ENCODE measurements at places on chromosomes 12 and 14.

DNA sequence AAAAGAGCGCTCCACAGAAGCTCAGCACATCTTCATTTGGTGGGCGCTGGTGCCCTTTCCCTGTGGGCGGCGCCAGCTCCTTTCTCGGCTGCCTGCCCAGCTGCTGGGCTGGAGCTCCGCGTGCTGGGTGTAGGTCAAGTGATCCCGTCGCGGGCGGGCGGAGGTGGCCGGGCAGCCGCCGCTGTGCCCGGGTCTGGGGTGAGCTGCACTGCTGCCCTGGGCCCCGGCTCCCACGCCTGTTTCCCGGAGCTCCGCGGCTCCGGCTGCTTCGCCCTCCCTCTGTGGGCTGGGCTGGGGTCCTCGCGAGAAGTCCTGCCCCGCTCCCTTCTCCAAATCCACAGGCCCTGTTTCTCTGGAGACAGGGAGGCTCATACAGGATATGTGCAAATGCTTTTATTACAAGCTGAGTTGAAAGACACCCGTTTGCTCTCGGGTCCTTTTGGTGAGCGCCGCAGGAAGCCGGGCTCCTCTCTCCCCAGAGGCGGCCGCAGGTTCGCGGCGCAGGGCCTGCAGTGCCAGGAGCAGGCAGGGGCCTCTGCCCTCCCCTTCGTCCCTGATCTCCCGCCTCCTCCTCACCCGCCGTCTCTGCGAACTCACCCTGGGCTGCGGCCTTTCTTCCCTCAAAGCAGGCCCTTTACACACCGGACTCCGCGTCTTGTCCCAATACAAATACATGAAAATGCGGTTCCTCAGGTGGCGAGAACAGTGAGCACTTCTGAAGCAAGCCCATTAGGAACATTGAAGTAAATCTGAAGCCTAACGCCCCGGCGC, 67.8 kb upstream of the CAPRIN2 start:
- DNase-seq, result peak; percentile 60

DNA sequence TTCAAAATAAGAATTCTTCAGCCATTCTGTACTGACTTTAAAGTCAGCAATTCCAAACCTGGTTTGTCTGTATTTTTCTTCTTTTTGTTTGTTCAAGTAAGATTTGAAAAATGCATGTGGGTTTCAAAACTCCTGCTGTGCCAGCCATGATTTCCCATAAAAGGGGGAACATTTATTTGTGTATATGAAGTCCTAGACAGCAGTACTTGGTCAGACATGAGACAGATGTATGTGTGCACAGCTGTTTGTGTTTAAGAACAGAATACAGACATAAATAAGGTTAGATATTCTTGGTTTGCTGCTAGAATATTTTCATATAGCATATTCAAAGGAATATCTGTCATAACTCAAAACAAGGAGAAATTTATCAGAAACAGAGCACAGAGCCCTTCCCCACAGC, 236.0 kb downstream of the ADAMTS20 start:
- DNase-seq, result no peak

DNA sequence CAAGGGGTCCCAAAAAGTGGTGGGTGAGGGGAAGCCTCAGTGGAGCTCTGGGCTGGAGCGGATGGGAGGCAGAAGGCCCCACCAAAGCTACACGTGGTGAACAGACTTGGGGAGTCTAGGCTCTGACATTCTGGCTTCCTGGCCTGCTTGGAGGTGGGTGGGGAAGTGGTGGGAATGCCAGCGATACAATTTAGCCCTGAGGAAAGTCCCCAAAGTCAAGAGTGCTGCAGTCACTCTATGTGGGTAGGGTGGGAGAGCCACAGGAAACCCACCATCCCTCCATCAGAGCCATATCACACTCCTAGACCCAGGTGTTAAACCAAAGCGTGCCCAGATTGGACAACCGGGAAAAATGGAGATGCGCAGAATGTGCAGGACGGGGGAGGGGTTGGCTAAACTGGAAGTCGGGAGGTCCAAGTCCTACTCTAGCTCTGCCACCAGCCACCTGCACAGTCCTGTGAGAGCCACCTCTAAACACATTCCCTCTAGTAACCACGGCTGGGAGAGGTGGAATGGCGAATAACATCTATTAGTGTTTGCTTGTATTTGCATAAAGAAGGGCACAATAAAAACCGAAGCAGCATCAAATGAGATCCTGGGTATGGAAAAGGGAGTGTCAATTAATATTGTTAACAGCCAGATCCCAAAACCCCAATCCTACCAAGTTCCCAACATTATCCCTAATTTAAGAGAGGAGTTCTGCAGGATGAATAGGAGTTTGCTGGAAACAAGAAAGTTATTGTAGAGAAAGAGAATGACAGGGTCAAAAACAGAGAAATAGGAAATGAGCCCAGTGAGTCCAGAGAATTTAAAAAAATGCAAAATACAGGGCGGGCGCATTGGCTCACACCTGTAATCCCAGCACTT, 14.0 kb upstream of the CD9 start:
- no peak for DNase-seq

DNA sequence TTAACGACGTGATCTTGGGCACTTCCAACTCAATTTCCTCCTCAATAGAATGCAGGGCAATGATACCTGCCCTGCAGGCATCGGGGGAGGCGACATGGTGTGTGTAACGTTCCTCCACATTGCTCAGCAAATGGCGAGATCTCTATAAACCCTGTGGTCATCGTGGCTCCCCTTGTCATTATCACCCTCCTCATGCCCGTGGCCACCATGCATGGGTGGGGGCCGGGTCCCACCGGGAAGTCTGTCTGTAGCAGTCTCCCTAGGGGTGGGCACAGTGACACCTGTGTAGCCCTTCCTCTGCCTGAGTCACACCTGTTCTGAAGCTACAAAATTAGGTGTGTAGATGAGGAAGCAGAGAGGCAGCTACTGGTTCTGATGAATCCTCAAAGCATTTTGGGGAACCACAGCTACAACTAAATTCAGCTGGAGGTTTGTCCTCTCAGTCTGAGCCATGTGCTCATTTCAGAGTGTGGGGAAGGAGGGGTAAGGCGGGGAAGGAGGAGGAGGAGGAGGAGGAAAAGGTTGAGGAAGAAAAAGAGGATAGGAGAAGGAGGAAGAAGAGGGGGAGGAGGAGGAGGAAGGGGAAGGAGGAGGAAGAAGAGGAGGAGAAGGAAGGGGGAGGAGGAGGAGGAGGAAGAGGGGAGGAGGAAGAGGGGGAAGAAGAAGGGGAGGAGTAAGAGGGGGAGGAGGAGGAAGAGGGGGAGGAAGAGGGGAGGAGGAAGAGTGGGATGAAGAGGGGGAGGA, 11.0 kb upstream of the CACNA2D4 start:
- DNase-seq, result no peak

DNA sequence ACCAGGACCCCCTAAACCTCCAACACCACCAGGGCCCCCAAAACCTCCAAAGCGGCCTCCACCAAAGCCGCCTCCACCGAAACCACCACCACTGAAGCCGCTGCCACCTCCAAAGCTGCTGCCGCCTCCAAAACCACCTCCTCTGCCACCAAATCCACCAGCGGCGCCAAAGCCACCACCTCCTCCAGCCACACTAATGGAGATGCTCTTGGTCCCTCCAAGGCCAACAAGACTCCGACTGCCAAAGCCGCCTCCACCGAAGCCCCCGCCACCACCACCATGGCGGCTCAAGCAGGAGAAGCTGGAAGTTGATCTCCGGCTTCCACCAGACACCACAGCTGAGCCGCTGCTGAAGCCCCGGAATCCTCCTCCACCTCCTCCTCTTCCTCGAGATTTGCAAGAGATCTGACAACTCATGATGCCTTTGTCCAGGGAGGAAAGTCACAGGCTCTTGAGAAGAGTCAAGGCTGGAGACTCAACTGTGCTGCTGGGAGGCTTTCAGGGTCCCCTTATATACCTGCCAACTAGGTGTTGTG, at the start of gene KRT2:
TSS of gene KRT2 (minus strand) at position 486 of the 536 bp plus-strand sequence. CDS start at position 417, 69 bp downstream.
- DNase-seq, result no peak

GRCh38 chr12:72275526-72275925, 3.4 kb downstream of the TRHDE start:
- DNase-seq, result no peak

GRCh38 chr12:58803908-58804307, 116.4 kb downstream of the LRIG3 start:
- no peak for DNase-seq

- no peak for DNase-seq
Observed at GRCh38 chr14:101877766-101878165, 86.6 kb upstream of the DYNC1H1 start.

GRCh38 chr14:85188836-85189235, 341.1 kb upstream of the FLRT2 start:
- no peak for DNase-seq

- no peak for DNase-seq
Observed at GRCh38 chr14:68684466-68685418, 108.1 kb downstream of the ZFP36L1 start.

DNA sequence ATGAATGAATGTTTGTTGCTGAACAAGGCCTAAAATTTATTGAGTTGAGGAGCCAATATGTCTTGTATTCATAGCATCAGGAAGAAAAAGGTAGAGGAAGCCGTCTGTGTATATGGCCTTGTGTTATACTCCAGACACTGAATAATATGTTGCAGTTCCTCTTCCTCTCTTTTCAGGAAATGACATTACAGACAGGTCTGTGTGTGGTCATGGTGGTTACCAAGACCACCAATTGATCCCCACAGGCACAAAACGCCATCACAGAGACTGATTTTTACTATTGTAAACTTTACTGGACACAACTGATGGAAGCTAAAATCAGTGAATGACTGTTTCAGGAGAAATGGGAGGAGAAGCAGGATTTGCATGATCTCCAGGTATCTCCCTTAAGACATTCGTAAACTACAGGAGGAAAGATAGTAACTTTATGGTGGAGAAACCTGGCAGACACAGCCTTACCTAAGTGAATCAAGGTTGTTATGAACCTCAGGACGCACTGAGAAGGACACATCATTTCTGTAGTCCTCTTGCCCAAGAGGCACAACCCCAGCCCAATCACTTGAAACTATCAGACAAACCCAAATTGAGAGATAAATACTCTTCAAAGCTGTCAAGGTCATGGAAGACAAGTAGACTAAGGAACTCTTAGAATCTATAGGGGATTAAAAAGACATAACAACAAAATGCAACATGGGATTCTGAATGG, 334.1 kb upstream of the RGS6 start:
- peak; percentile 37 for DNase-seq

DNA sequence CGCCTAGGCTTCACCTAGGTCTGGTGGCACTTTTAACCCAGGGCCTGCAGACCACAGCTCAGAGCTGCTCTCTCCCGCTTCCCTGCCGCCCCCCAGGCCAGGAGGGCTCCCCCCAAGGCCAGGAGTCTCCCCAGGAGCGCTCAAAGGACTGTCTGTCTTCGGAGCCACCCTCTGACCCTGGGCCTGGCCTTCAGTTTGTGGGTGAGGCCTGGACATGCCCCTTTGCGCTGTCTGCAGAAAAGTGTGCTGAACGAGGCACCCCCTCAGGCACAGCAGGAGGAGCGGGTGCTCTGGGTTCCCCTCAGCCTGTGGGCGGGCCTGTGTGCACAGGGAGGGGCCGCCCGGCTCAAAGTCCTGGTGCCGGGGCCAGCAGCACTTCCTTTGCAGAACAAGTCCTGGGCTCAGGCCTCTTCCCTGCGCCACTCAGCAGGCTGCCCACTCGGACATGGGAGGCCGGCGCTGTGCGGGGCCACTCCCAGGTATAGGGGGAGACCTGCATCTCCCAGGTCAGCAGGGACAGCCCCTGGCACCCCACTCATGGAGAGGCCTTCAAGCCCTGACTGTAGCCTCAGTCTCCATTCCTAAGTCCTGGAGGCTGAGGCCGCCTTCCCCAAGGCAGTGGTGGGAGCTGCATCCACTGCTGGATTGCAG, 14.3 kb downstream of the DEGS2 start:
- DNase-seq, result no peak

DNA sequence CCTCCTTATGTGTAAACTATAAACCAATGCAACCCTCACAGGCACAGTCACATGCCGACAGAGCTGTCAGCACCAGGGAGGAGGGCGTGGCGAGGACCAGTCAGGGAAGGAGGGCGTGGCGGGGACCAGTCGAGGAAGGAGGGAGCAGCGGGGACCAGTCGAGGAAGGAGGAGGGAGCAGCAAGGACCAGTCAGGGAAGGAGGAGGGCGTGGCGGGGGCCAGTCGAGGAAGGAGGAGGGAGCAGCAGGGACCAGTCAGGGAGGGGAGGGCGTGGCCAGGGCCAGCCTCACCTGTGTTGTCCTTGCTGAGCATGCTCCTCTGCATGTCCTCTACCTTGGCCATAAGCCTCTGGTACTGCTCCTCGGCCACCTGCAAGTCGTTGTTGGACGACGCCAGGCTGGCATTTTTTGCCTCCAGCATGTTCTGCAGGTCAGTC, 24.2 kb downstream of the GOLGA3 start:
- DNase-seq, result no peak

- no peak for DNase-seq
Observed at GRCh38 chr12:82874945-82875344, 188.2 kb downstream of the TMTC2 start.

DNA sequence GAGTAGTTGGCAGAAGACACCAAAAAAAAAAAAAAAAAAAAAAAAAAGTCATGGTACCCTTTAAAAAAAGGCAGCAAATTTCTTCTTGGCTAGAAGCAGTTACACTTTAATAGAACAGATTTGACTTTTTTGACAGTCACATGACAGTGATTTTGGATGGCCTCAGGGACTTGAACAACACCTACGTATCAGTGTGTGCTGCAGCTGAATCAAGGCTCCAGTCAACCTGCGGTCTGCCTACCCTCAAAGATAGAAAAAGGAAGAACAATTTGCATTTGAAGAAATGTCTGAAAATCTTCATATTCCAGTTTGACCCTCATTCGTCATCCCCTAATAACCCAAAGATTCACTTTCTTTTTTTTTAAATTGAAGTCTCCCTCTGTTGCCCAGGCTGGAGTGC, 53.9 kb downstream of the MDM2 start:
- DNase-seq, result no peak

DNA sequence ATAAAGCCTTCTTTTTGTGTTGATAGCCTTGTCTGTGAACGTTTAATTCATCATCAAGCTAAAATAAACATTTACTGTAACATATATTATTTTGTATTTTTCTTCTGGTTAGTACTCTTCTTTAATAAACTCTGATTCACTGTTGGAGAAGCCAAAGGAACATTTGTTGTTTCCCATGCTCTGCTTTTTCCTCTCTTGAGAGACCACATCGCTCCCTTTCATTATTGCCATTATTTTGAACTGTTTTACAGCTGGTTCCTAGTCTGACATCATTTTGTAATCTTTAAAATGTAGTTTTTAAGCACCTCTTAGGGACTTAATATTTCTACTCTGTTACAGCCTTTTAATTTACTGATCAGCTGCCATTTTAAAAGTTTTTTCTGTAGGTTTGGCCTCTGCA, 301.8 kb downstream of the NPAS3 start:
- DNase-seq, result no peak

GRCh38 chr12:22610131-22610530, 14.8 kb upstream of the ETNK1 start:
- DNase-seq, result no peak

GRCh38 chr12:114704096-114704495, 20.1 kb upstream of the TBX3 start:
- DNase-seq, result no peak

- DNase-seq, result peak; percentile 77
Observed at GRCh38 chr14:50321009-50321660, 9.0 kb downstream of the DMAC2L start.

DNA sequence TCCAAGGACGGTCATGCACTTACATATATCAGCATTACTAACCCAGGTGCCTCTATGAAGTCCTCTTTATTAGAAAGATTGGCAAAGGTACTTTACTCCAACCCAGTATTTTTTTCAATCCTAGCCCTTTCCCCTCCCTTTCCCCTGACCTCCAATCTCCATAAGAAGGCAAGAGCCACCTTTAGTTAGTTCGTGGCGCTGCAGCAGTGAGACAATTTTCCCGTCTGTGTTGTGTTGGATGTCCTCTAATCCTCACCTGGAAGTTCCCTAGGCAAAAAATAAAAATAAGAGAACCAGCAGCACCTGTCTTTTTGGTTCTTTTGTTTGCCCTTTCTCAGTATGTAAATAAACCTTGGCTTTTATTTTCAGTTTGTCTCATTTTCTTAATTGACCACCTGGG, 439.6 kb upstream of the LRFN5 start:
- DNase-seq, result no peak

All from GM13976 (cell line).